ENCODE measurements at places on chromosomes 5 and 9. TPM values are rescaled to one million over a fixed set of nuclear protein-coding genes. Genes with fewer than 3 reads are reported as not detected.

The LECT2 gene
- total RNA-seq: not detected

The SV2C gene
- total RNA-seq: not detected

The FGF1 gene
- 0.32 TPM for total RNA-seq

The LRRC14B gene
- total RNA-seq: not detected

The NRG2 gene
- total RNA-seq: 2.0 TPM

The RNF208 gene
- total RNA-seq: 2.6 TPM

The CCDC192 gene
- total RNA-seq: not detected

Measured in A549 treated with CORT108297 at 1 μM for 4 hours (cell line).